Uterus (tissue), 4 donors: ENCODE measurements at places on chromosomes 3 and 15. TPM values are rescaled to one million over a fixed set of nuclear protein-coding genes. Genes with fewer than 3 reads are reported as not detected.

GRCh38 chr3:46607603-46608028, 4.7 kb upstream of the FAM240A start:
- DNase-seq, result no peak

- DNase-seq, result no peak
These were observed 430.4 kb downstream of the TBL1XR1 start for GRCh38 chr3:176766862-176767261.

DNA sequence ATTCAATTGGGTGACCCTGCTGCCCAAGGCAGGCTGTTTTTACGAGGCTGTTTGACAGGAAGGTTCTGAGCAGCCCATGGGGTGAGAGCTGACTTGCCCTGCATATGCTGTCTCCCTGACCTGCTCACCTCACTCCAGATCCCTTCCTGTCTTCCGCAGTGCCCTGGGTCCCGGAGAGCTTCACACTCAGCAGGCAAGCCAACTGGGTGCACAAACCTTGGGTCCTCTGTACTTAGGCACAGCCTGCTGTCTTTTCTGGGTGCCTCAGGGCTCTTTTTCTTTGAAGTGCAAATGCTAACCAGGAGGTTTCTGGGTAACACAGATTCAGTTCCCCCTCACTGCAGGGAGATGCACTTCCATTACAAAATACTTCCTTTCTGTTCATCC, 32.8 kb downstream of the ZXDC start:
- DNase-seq, result no peak

- DNase-seq, result no peak
These were observed 5.4 kb downstream of the VILL start for GRCh38 chr3:37995652-37996641.

DNA sequence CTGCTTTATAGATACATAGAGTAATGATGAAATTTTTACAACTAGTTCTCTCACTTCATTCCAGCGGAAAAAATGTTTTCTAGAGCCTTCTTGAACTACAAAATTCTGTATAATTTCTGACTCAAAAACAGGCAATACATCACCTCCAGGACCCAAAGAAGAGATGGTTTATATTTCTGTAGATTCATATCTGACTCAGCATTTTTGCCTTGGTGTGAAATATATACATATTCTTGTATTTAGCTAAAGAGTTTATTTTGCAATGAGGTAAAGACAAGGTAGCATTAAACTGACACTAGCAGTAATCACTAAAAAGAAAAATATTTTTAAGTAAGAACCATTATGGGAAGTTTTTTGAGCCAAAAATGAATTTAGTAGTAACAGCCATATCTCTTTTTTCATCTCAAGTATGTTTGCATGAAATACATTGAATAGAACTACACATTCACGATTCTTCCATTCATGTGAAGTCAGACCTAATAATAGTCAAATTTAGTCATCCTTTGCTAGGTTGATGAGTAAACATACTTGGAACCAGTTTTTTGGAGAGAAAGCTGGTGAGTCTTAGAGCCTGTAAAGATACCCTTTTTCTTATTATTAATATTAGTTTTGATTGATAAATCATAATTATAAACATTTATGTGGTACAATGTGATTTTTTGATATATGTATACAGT, 31.6 kb downstream of the COL8A1 start:
- DNase-seq, result no peak

DNA sequence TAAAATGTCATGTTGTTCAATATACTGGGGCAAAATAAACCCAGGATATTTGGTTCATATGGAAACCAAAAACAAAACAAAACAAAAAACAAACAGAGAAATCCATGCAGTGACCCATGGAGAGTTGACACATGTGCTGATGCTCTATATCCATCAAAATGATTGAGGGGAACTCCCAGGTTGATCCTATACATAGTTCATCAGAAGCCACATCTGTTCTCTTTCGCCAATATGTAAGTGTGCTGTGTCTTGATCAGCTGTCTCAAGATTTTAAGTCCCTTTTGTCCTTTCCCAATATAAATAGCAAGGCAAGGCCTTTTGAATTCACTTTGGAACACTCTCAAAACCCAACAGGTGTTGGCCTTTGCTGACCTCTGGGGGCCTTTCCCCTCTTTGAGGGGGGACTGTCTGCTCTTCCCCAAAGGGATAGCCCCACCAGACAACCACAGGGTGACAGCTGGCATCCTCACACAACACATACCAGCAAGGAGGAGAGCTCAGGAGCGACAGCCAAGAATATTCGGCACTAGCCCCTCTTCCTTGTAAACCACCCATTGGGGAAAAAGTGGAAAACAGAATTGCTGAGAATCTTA, 209.4 kb upstream of the CD96 start:
- DNase-seq, result no peak

GRCh38 chr3:106135451-106136160, 266.8 kb upstream of the CBLB start:
- DNase-seq, result no peak

GRCh38 chr3:31133541-31133940, 239.1 kb upstream of the GADL1 start:
- no peak for DNase-seq

GRCh38 chr3:149462051-149462450, 12.4 kb upstream of the TM4SF4 start:
- DNase-seq, result no peak

The ACKR4 gene
- 4.7 TPM for total RNA-seq

GRCh38 chr3:127011270-127011992, 28.5 kb downstream of the PLXNA1 start:
- DNase-seq, result peak; percentile 55

DNA sequence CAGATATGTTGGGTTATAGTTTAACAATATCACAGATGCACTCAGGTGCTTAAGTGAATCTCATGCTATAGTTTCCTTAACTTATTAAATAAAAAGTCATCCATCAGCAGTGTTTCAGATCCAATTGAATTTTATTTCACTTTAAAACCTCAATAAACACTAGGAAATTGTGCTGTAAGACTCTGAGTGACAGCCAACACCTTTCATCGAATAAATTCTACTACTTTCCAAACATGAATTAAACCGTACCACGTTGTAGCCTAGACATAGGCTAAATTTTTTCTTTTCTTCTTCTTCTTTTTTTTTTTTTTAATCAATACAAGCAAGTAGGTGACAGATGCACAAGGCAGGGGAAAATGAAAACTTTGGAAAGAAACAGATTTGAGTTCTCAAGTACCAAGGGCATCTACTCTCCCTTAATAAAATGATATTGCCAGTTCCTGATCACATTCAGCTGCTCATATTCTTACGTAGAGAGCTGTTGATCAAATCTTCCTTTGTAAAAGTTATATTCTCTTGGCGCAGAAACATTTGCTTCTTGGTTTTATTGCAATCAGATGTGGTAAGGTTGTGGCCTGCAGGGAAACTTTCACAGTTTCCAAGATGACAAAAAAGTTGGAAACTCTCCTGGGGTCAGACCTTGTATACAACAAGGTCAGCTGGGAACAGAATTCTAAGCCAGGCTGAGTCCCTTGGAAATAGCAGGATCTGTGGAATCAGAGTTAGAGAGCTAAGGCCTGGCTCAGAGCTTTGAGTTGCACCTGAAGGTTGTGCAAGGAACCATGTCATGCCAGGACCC, 147.7 kb downstream of the CD47 start:
- DNase-seq, result no peak

The DUOXA1 gene
- 2.5 TPM for total RNA-seq

The MME gene
- total RNA-seq, result 2.3 TPM

DNA sequence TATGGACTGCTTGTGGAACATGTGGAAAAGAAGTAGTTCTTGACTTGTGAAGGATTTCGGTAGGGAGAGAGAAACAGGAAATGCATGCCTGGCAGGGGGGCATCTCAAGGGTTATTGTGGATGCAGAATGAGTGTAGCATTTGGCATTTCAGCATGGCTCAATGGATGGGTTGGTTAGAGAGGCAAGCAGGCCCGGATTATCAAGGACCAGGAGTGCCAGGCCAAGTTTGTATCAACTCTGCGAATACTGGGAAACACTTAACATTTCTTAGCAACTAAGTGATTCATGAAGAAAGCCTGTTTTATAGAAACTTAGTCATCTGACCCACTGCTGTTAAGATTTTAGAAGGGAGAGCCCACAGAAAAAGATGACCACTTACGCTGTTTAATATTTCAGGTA, 33.6 kb downstream of the KIF15 start:
- DNase-seq, result no peak

DNA sequence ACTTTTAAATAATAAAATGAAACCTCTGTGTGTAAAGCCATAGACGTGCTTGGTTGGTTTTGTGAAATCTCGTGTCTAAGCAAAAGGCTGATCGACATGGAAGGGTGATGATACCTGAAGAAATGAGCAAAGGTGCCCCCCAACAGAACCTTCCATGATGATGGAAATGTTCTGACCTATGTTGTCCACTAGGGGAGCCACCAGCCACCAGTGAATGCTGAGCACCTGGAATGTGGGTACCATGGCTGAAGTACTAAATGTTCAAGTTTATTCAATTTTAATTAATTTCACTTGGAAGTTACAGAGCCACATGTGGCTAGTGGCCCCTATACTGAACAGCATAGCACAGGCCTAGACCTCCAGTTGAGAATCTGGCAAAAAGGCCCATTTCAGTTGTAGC, 158.8 kb downstream of the POLR2M start:
- DNase-seq, result no peak

The STARD9 gene
- 67.2 TPM for total RNA-seq

- no peak for DNase-seq
These were observed 47.5 kb downstream of the PTH1R start for GRCh38 chr3:46924921-46925584.

- DNase-seq, result no peak
These were observed 4.2 kb downstream of the CCDC71 start for GRCh38 chr3:49161808-49162530.

The NMNAT3 gene
- total RNA-seq, result 2.4 TPM

DNA sequence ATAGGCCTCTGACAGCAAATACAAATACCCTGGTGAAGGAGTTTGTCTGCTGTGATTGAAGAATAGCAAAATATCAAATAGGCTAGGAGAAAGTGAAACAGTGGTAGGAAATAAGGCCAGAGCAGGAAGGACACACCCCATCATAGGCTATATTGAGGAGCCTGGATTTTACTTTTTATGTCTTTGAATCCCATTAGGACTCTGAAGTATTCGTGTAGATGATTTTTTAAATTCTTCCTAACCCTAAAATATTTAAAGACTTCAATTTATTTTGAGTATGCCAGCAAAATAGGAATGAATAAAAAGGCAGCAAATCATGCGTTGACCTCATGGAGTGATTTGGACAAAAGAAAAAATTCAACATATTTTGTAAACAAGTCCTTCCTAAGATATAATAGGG, 562.8 kb downstream of the NAALADL2 start:
- no peak for DNase-seq

DNA sequence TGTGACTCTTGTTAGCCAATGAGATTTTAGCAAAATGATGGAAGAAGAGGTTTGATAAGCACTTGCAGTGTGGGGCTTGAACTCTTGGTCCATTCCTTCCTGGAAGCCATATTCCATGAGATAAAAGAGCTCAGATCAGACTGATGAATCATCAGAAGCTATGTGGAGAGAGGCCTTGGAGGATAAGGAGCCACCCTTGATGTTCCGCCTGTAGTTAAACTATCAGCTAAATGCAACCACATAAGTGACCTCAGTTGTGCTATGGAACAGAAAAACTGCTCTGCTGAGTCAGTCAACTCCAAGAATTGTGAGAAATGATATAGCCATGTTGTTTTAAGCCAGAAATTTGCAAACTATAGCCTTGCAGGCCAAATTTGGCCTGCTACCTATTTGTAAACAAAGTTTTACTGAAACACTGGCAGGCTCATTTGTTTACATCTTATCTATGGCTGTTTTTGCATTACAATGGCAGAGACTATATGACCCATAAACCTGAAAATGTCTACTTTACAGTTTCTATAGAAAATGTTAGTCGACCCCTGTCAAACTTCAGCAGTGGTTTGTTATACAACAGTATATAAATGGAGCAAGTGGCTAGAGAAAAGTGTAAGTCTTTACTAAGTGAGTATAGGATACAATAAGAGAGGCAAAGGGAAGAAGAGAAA, 27.6 kb upstream of the GAP43 start:
- DNase-seq, result no peak

DNA sequence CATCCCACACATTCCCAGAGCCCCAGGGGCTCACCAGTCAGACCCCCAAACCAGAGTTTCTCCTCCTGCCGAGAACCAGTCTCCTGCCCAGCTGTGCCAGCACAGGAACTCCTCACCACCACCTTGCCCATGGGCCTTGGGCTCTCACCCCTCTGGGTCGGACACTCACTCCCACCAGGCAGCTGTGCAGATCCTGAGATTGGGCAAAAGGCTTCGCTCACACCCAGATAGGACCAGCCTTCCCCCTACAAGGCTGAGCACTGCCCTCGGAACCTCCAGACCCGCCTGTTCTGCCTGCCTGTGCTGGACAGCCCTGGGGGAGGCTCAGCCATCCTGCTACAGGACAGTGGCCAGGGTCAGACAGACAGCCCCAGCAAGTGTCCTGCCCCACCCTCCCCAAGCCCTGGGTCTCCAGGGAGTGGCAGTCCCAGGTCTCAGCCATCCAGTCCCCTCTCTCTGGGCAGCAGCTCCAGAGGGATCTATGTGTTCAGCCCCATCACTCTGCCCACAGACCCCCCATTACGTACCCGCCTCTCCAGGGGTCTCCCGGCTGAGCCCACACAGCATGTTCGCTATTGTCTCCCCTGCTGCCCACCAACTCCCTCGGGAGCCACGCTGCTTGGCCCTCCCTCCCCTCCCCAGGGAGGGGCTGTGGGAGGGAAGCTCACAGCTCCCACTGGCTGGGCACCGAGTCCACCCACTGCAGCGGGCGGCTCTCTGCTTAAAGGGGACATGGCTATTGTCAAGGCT, at the start of gene GRIP2:
GRIP2 (minus strand) TSS at position 601 of the 750 bp plus-strand sequence; CDS start at position 567, 34 bp downstream.
- no peak for DNase-seq

DNA sequence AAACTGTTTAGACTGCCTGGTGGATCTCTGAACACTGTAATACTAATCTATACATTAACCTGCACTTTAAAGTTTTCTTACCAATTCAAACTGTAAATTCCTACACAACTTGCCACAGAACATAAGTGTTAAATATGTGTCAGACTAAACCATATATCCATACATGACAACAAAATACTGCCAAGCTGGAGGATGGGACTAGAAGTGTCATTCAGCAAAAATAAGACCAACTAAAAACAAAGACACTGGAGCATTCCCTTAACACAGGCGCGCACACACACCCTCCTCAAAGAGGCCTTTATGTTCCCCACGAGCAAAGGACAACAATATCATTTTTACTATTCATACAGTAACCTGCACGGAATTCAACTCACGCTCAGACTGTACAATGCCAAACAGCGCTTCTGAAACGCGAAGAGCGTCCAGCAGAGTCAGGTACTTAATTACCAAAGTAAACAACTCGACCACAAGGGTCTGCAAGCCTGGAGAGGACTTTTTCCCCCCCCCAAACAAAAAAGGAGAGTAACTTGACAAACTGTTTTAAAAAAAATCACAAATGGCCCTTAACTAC, 1.1 kb downstream of the DCUN1D1 start:
- DNase-seq, result no peak

DNA sequence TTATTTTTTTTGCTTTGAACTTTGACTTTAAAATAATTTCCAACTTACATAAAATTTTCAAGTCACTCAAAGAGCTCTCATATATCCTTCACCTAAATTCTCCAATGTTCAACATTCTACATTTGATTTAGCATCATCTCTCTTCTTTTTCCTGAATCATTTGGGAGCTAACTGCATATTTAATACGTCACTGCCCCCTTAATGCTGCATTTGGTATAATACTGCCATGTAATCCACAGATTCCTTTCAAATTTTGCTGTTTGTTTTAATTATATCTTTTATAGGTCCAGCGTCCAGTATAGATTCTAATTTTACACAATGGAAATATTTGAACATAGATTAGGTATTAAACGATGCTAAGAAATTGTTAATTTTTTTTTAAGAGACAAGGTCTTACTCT, 2.3 kb upstream of the EIF2AK4 start:
- DNase-seq, result no peak
